ENCODE measurements at places on chromosomes 2 and 18.

DNA sequence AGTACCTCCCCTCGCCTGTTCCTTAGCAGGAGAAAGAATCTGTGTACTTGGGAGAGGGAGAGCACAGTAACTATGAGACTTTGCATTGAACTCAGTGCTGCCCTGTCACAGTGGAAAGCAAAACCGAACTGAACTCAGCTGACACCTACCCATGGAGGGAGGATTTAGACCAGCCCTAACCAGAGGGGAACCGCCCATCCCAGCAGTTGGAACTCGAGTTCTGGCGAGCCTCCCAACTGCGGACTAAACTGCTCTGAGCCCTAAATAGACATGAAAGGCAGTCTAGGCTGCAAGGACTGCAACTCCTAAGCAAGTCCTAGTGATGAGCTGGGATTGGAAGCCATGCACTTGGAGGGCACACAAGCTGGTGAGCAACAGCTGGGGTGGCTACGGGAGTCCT is 110.4 kb downstream of the GRB14 start:
- no peak for DNase-seq

GRCh38 chr18:62131301-62131909 is 55.5 kb downstream of the PIGN start:
- DNase-seq: peak; percentile 65

GRCh38 chr2:8684540-8684877 is 2.7 kb downstream of the ID2 start:
- DNase-seq: no peak

- no peak for DNase-seq
Observed at GRCh38 chr18:78238404-78239089, 741.1 kb upstream of the SALL3 start.
